ENCODE measurements at places on chromosomes 7 and 10.

DNA sequence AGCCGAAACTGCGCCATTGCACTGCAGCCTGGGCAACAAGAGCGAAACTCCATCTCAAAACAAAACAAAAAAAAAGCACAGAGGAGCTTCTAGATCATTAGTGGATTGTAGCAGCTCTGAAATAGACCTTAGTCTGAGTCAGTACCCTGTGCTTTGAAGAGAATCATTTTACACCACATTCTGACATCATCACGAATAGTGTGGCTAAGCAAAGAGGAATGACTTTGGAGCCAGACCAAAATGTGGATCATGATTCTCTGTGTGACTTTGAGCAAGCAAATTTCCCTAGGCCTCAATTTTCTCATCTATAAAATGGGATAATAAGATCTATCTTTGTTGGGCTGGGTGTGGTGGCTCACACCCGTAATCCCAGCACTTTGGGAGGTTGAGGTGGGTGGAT, 618.9 kb downstream of the CALN1 start:
- no peak for DNase-seq

DNA sequence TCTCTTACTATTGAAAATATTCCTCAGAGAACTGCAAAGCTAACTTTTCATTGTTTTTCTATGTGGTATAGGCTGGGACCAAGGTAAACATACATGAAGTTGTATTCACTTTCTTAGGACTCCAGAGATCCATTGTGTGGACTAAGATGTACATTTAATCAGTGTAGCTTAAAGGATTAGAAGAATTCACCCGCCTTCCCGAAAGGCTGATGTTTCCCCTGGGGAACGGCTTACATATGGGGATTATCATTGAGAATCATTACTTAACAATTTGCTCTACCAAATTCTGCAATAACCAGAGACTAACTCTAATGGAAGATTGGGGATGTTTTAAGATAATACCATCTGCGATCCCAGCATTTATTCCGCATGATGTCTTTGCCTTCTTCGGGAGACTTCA, 257.1 kb upstream of the KIAA1217 start:
- no peak for DNase-seq

- DNase-seq: no peak
Measured at GRCh38 chr7:39509436-39509835, 56.8 kb upstream of the YAE1 start.

DNA sequence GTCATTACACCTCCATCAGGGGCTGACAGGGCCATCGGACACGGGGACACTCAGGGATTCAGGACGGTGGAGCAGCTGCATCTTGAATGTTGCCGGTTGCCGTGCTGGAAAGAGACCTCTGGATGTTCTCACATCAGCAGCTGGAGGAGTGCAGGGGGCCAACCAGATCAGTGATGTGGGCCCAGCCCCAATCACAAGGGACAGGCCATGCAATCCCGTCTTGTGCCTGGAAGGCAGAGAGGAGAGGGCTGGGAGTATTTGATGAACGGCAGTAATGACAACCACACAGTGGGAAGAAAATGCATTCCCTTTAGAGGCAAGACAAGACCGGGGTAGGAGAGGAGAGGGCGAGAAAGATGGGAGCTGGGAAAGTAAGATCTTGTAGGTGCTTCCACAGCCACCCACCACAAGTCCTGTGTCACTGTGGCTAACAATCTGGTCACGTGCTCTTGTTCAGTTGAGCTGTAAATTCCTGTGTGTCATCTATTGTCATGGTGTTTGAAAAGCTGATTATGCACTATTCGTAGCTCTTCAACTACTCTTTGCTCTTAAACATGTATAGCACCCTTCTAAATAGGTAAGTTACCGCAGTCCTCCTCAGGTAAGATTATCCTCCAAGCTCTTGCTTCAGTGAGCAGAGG, 85.9 kb upstream of the LEP start:
- DNase-seq: no peak

- no peak for DNase-seq
Measured at GRCh38 chr10:131570716-131571307, 259.3 kb upstream of the TCERG1L start.

DNA sequence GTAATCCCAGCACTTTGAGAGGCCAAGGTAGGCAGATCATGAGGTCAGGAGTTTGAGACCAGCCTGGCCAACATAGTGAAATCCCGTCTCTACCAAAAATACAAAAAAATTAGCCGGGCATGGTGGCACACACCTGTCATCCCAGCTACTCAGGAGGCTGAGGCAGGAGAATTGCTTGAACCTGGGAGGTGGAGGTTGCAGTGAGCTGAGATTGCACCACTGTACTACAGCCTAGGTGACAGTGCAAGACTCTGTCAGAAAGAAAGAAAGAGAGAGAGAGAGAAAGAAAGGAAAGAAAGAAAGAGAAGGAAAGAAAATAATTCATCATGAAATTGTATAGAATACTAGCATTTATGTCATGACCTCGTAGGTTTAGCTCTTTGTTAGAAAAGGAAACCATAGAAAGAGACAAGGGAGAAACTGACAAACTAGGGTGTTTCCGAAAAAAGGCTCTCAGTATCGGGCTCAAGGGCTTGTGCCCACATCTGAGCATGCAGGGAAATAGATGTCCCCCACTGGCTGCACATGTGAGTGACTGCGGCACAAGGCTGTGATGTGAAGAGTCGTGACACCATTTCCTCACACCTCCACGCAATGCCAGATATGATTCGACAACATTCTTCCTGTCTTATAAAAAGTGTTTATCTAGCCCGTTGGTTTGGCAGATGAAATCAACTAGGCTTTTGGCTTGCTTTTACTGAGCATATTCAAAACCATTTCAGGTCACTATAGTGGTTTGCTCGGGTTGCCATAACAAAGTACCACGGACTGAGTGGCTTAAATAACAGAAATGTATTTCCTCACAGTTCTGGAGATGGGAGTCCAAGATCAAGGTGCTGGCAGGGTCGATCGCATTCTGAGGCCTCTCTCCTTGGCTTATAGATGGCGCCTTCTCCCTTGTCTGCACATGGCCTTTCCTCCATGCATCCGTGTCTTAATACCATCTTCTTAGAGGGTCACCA, 2.0 kb downstream of the SRGN start:
- no peak for DNase-seq

DNA sequence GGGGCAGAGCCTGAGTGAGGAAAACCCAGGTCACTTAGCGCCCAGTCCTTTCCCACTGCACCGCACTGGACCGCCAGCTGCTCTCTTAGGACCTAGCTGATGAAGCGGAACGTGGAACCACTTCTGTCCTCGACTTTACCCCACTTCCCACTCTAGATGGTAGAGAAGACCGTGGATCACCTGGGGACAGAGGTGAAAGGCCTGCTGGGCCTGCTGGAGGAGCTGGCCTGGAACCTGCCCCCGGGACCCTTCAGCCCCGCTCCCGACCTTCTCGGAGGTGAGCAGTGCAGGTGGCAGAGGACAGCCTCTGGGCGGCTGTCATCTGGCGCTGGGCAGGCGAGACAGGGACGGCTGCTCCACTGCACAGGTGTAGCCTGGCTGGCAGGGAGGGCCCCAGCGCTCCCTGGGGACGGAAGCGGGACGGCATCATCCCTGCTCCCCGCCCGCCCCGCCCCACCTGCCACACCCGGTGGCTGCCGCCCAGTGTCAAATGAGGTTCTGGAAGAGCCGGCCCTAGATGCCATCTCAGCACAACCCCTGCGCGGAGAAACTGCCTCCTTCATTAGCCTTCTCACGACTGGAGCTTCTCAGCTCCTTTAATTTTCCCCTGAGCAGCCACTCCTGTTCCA, 11.7 kb downstream of the PLAC9 start:
- DNase-seq: no peak

DNA sequence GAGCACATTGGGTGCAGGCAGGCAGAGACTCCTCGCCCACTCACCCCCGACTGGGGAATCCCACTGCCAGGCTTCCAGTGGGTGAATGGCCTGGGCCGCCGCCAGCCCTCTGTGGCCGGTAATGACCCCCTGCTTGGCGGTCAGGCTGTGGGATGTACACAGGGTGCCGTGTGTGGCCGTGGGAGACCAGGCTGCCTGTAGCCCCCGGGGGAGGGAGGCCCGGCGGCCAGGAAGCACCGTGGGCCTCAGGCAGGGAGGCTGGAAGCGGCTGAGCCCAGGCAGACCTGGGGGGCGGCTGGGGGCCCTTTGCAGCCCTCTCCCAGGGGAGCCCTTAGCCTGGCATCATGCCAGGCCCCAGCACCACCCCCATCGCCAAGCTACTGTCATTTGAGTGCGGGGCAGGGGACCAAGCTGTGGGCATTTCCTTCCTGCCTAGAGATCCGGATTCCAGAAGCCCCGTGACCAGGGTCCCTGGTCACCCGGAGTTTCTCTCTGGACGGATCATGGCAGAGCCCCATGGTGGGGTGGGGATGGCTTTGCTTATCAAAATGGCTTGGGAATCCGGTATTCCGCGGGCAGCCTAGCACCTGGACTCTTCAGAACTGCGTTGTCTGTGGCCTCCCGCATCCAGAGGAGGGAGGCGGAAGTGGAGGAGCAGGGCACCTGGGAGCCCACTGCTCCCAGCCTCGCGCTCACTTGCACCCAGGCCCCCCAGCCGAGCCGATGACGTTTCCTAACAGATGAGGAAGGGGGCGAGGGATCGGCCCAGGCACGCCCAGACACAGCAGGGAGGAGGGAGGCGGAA, 1.1 kb downstream of the TTYH3 start:
- peak; percentile 88 for DNase-seq

DNA sequence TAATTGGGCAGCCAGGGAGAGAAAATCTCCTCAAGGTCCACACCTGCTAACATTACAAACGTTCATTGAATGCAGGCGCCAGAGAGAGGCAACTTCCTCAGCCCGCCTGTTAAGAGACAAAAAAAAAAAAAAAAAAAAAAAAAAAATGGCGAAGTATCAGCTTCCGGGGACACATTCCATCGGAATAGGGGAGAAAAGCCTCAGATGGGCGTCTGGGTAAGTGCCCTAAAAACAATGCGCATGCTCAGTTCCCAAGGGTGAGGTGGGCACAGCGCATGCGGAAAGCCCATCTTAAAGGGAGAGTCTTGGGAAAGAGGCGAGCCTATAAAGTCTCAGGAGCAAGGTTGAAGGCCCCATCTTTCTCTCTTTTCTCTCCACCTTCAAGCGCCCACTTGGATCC, 1139.7 kb upstream of the CELF2 start:
- DNase-seq: no peak

DNA sequence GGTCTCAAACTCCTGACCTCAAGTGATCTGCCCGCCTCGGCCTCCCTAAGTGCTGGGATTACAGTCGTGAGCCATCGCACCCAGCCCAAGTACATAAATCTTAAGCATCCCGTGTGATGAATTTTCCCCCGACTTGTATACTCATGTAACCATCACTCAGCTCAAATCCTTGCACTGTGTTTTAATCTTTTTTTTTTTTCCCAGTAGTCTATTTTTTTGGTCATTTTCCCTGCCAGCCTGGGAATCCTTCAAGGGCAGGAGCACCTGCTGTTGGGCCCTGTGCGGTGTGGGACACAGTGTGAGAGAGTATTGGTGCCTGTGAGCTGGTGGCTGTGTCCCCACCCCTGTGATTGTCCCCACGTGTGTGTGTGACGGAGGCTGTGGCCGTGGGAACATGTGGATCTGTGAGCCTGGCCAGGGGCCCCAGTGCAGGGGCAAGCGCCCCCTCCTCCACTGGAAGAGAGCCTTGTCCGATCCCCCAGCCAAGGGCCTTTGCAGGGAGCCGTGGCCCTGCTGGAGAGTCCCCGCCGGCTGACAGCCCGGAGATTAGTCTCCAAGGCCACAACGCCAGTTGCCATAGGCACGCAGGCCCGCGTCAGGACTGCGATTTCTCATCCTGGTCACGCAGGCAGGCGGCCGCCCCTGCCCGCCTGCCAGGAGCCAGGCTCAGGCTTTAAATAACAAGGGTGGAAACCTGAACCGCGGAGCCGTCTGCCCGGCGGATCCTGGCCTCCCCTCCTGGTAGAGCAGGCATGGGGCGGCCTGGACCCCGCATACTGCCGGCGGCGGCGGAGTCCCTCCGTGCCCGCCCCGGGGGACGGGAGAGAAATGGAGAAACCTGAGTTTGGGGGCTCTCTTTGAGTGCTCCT, 26.5 kb downstream of the GTF2IRD1 start:
- peak; percentile 92 for DNase-seq

DNA sequence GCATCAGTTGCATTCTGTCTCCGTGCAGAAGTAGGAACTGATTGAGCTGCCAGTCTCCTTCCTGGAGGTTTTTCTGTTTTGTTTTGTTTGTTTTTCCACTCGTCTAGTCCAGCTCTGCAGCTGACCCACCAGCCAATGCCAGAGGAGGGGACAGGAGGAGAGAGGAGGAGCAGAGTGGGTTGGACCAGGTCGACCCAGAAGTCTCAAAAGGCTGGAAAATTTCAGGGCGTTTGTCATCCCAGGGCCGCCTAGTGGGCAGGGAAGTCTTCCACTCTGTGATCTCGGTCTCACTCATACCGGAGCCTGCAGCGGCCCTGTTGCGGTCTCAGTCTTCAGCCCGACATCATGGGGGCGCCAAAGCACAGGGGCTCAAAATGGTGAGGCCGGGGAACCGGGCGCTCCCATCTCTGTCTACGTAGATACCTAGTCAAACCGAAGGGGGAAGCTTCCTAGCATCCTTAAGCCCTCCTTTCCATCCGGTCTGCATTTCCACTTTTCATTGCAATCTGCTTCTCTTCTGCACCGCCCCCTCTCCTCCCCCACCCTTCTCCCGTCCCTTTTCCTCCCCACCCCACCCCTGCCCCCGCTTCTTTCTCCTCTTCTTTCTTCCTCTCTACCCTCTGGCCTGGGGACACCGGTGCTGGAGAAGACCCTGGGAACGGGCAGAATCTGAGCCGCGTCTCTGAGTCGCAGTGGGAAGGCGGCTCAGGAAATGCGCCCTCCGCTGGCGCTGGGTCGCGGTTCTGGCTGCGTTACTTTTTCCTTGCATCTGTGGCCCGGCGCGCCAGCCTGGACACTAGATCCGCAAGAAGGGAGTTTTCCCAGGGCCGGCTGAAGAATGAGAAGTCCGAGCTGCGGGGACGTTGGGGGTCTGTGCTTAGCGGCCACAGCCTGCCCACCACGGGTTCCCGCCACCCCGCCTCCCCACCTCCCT, 16.2 kb upstream of the PAX2 start:
- DNase-seq: no peak

- DNase-seq: no peak
Measured at GRCh38 chr10:88920986-88921593, 31.5 kb downstream of the ACTA2 start.

- DNase-seq: no peak
Measured at GRCh38 chr7:121307021-121307574, 21.7 kb upstream of the WNT16 start.

DNA sequence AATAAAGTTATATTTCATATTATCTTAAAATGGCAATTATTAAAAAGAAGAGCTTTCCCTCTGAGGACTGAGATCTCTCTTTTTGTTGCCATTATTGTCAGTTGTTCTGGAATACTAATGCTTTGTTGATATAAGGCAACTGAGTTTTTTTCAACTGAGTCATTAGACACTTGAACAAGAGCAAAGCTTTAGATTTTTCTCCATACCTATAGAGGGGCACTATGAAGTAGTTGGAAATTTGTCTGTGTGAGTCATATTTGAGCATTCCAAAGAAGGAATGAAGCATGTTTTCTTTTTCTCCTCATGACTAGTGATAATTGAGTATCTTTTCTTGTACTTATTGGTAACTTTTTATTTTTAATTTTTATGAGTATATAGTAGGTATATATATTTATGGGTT, 24.5 kb downstream of the RPA3 start:
- DNase-seq: no peak
